ENCODE measurements at places on chromosomes 3 and 15.
A peak's percentile ranks its signal among the peaks of the same experiment; 100 is the strongest.

DNA sequence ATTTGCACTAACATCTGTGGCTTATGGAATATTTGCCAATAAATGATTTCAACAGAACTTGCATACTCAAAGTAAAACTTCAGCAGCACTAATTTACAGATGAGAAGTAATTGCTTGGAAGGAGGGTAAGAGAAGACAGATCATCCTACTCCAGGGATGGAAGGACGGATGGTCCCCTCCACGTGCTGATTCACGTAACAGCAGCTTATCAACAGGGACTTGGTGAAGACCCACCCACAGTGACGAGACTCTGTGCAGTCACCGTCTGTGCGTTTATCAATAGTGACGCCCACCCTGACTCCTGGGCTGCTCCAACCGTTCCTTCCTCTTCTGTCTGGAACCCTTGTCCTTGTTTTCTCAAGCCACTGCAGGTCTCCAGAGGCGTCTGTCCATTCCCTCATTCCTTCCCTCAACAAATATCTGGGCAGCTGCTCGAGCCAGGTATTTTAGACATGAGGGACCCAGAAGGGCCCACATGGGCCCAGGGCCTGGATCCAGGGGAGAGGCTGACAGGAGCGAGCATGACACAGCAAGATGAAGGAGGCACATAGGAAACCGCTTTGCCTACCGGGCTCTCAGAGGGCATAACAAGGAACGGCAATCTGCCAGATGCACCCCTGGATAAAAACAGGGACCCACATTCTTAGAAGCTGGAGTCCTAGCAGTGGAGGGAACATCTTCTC is 33.3 kb downstream of the PCSK6 start:
- DNase-seq, result no peak

GRCh38 chr15:50145451-50145872 is 26.4 kb upstream of the ATP8B4 start:
- DNase-seq, result peak; percentile 73

DNA sequence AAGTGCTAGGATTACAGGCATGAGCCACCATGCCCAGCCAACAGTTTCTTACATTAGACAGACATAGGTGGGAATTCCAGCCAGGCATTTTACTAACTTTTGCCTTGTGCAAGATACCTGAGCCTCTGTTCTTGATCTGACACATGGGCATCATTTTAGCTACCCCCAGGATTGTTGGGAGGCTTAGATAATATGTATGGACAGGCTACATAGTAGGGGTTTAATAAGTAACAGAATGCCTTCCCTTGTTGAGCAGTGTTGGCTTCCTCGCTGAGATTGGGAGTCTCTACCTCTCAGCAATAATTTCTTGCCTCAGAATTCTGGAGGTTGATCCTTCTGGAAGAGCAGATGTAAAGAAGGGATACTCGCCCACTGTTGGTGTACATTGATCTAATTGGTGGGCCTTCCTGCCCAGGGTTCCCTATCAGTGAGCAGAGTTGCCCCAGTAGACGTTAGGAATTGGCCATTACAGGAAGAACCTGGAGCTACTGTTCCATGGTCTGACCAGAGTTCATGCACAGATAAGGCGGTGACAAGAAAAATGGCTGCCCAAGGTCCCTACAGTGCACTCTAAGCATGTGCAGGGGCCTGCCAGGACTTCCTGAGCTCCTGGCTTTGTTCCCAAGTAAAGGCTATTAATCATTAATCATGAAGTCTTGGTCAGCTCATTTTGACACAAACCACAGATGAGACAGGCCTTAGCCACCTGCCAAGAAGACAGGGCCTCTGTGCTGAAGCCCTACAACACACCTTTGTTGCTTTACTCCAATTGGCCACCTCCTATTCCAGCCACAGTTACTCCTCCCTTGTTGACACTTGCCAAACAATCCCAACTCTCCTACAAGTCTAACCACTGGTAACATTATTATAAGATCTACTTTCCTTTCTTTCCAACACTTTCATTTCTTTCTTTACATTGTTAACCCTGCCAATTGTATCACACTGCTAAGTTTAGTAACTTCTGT is 5.0 kb upstream of the IL17RE start:
- no peak for DNase-seq

DNA sequence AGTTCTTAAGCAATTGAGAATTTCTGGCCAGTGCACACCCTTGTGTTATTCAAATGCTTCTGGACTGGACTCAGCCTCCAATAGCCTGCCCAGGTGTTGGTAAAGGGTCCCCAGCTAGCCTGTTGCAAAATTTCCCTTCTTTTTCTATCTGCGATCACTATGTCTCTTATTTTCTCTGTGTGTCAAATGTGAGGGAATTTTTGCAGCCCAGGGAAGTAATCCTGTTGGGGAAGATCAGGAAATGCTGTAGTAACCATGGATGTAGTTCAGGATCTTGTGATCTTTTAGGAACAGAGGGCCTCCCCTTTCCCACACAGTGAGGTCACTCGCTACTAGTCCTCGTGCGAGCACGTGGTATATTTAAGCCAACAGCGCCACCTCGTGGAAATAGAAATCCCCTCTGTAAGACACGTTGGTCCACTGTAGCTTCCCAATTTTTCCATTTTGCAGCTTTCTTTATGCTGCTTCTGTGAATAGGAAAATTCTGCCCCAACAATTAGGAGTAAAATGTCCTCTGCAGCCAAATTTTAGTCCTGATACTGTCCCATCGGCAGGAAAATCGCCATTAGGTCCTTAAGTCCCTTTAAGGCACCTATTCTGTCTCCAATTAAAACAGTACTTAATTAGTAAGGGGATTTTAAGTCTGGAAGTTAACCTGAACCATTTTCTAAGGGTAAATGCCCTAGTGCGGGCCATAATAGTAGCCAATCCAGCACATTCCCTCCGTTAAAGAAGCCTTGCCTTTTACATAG is 4.0 kb upstream of the SMCO1 start:
- DNase-seq, result peak; percentile 45

- DNase-seq, result peak; percentile 40
Measured at GRCh38 chr3:50532062-50532705, 28.8 kb upstream of the CACNA2D2 start.

GRCh38 chr15:29133321-29133720 is 136.3 kb downstream of the NSMCE3 start:
- no peak for DNase-seq

- DNase-seq, result no peak
Measured at GRCh38 chr3:65678516-65678915, 360.2 kb downstream of the MAGI1 start.

GRCh38 chr3:43786102-43786501 is 95.4 kb downstream of the ABHD5 start:
- no peak for DNase-seq

DNA sequence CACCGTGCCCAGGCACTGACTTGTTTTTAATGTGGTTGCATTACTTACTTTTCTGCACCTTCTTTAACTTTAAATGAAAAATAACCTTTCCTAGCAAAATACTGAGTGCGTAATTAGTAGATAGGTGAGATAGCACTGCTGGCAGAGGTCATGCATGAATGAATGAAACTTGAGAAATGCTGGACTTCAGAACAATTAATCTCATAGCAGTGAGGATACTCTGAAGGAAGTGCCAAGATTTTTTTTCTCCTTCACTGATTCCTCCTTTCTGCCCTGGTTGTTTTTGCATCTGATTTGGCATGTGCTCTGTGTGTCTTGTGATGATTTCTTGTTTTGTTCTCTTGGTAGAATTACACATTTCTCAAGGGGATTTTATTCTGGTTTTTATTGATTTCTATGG is 378.9 kb downstream of the PTPRG start:
- DNase-seq, result no peak

DNA sequence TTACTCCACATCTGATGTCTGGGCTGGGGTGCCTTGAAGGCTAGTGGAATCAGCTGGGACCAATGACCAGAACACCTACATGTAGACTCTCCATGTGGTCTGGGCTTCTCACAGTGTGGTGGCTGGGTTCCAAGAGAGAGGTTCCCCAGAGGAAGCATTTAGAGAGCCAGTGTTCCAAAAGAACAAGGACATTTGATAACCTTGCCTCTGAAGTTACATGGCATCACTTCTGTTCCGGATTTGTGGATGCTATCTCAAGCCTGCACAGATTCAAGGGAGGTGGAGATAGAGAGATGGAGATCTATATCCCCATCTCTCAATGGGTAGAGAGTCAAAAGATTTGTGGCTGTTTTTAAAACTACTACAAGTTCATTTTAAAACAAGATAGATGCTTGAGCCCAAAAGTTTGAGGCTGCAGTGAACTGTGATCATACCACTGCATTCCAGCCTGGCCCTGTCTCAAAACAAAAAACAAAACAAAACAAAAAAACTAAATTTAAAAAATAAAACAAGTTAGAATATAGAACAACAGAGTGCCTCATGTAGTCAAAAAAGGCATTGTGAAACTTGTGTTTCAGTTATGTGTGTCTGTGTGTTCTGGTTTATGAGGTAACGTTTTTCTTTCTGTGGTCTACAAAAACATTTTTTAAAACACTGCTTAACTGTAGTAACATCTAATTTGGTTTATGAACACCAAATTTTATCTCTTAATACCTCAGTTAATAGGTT is 44.8 kb downstream of the PDE8A start:
- no peak for DNase-seq

GRCh38 chr3:143000528-143000927 is 842 bp upstream of the U2SURP start:
- peak; percentile 15 for DNase-seq

DNA sequence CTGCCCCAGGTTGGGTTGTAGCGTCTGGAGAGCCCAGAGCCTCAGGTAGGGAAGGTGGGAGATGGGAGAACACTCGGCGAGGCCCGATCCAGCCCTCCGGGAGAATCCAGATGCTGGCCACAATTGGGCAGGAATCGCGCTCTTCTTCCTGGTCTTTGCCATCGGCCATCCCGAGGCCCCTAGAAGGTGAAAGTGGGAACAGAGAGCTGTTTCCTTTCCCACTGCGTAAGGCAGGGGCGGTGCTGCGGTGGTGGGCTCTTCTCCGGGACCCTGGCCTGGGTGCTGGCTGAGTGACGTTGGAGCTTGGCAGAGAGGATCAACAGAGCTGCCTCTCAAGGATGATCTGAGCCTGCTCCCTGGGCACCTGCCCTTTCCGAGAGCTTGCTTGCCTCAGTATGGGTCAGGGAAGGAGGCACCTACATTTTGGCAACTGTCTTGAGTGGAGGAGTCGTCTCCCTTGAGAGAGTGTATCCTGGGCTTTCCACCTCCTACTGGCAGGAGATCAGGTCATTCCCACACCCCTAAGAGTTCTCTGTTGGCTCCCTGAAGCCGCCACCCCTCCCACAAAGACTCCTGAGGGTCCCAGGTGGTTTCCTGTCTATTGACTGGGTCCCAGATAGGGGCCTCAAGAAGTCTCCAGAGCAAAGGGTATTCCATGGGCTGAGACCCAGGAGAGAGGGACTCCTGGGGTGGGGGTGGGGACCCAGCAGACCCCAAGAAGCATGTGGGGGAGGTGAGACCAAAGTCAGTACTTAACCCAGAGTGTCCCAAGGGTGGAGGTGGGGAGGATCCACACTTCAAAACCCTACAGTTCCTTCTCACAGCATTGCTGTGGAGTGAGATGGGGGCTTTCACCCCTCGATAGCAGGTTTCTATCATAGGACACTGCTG is 1.6 kb downstream of the C15orf39 start:
- DNase-seq, result peak; percentile 3

- DNase-seq, result no peak
Measured at GRCh38 chr3:176514297-176514696, 683.0 kb downstream of the TBL1XR1 start.

DNA sequence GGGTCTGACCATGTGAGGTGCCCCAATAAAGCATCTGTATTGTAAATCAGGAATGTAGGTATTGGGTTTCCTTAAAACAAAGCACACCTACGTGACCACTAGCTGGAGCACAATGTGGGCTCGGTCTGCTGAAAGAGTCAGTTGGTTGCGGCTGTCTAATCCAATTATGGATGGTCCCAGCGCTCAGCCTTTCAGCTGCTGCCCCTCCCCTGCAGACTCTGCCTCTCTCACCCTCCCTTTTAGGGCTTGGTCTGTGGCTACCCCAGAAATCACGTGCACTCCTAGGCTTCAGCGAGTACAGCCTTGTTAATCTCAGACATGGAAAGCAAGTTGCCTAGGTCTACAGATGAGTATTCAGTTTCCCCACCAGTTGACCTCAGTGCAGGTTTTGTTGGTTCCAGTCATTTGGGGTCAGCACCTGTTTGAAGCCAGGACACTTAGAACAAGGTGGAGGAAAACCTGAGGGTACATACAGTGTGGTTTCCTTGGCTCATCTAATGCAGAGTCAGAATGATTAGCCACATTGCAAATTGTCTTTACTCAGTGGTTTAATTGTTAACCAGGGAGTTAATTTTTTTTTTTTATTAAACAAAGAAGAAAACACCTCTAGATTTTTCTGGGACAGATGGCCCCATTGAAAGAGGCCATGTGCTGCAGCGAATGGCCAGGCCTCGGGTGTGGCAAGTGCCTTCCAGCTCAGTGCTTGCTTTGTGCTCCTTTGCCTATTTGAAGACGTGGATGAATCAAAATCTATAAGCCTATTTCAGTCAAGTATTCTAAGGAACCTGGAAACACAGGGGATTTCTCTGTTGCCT is 137.7 kb downstream of the IGF1R start:
- no peak for DNase-seq

- no peak for DNase-seq
Measured at GRCh38 chr3:62436785-62437184, 63.4 kb upstream of the FEZF2 start.

DNA sequence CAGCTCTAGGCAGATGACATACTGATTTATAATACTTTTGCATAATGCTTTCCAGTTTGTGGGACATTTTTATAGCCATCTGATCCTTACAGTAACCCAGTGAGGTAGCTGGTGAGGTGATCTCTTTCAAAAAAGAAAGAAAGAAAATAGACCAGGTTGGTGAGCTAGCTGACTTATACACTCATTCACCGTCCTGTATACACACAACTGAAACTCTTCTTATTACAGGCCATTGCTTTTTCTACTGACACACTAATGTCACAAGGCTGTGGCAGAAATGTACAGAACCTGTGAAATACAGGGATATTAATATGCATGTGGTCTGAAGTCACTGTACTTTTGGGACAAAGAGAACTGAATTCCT is 150.2 kb upstream of the BHLHE40 start:
- no peak for DNase-seq

GRCh38 chr3:23810343-23811184 is 4.8 kb downstream of the UBE2E1 start:
- no peak for DNase-seq

DNA sequence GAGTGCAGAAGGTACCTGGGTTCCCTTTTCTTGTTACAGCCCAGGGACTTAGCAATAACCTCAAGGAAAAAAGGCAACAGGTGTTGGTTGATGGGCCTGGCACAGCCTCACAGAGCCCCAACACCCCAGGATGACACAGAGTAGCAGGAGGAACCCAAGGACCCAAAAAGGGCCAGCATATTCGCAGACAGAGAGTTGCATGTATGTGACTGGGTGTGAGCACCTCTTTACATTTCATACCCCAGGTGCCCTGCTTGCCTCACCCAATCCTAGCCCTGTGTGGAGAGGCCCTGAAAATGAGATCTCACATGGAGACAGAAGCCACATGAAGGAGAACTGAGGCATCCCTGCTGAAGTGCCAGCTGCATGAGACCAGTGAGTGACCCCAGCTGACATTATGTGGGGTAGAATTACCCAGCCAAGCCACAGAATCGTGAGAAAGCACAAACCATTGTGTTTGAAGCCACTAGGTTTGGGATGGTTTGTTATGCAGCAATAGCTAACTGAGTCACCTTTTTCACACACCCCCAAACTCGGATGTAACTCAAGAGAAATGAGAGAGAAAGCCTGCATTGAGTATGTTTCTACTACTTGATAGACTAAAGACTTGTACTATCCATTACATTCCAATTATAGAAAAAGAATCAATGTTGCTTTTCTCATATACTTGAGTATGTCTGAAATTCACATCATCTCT is 26.2 kb upstream of the HHATL start:
- no peak for DNase-seq

- DNase-seq, result no peak
Measured at GRCh38 chr3:113213896-113214587, 2.7 kb downstream of the BOC start.

GRCh38 chr3:29582273-29582672 is 301.4 kb downstream of the RBMS3 start:
- DNase-seq, result no peak

Measured in HFFc6 (cell line).